ENCODE measurements at places on chromosomes 11 and 22.

DNA sequence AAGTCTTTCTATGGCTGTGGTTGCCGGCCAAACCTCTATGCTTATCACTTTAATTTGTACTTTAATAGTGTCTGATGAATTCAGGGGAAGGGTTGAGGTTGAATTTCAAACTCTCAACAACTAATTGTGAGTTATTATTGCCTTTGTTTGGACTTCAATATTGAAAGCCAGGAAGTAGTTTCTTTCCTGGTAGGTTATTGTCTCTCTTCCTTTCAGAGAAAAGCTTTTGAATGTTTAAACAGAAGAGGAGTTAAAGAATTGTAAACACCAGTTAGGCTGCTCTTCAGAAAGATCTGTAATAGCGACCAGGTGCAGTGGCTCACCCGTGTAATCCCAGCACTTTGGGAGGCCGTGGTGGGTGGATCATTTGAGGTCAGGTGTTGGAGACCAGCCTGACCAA, 22.2 kb downstream of the NNMT start:
- DNase-seq: no peak

DNA sequence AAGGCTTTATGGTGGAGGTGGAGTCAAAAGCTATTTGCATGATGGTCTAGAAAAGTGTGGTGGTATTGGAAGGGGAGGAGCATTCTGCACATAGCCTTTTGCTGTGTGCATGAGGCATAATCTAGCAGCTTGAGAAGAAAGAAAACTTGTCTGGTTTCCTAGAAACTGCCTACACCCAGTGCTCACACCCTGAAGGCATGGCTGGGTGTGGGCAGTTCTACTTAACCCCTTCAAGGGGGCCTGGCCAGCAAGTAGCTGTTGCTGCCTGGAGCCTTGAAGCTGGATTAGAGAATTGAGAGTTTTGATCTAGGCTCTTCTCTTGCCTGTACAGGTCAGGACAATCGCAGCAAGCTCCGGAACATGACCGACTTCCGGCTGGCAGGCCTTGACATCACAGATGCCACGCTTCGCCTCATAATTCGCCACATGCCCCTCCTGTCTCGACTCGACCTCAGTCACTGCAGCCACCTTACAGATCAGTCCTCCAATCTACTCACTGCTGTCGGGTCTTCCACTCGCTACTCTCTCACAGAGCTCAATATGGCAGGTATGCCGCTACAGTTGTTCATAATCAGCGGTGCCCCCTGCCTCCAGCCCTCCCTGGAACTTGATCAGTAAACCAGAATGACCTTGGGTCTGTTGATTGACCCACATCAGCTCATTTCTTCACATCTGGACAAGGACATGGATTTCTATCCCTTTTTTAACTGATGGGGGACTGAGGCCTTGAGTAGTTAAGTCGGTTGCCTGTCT, 12.2 kb upstream of the GRK2 start:
- no peak for DNase-seq

- DNase-seq: no peak
Measured at GRCh38 chr22:44357296-44357965, 44.7 kb upstream of the SHISAL1 start.

GRCh38 chr11:93972790-93973189, 48.4 kb upstream of the HEPHL1 start:
- DNase-seq: no peak

DNA sequence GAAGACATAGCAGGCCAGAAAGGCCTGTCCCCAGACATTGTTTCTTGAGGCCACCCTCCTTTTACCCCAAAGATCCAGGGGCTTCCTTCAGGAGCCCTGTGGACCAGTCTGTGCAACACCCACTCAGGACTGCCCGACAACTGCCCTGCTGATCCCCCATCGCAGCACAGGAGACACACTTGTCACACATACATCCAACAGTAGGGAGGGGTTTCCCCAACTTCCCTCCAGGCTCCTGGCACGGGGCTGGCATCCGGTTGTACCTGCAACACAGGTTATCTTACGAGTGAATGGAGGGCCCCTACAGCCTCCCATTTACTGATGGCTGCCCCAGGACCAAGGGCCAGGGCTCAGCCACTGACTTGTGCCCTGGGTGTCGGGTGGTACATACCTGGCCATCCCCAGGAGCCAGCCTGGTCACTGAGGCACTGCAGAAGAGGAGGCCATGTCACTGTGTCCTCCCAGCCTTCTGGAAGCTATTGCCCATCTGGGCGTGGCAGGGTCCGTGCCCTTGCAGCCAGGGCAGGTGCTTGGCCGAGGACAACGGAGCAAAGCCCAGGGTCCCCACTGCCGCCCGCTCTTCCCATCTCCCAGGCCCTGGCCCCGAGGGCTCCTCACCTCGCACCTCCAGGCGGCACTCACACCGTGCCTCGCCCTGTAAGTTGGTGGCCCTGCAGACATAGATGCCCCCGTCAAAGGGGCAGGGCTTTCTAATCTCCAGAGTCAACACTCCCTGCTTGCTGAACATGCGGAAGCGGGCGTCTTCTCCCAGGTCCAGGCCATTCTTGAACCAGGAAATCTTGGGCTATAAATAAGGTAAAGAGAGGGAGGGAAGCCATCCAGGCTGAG, 20.8 kb downstream of the MYBPC3 start:
- no peak for DNase-seq

DNA sequence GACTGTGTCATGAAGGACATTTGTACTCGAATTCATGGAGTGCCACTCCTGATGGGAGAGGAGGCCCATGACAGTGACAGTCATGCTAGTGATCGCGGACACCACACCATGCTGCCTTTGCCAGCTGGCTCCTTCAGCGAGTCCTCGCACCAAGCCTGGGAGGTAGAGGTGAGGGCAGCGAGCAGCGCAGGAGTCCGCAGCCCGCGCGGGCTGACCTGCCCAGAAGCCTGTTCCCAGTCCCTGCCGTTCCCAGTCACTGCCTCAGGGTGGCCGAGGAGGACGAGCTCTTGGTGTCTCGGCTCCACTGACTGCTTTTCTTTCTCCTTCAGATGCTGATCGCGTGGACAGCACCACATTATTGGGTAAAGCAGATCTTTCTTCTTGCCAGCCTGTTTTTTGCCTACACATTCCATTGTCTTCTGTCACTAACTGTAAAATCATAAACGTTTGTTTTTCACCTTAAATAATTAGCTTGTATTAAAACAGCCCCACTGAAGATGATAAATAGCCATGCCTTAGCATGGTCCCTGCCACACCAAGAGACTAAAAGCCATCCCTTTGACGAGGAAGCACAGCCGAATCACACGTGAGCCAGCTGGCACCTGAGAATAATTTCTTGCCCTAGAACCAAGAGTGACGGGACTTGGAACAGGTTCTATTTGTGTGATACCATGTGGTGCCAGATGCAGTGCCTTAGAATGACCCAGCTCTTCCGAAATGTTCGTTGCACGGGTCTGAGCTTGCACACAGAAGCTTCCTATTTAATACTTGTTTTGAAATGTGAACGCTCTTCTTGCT, 25.5 kb downstream of the FAM118A start:
- DNase-seq: no peak

- DNase-seq: no peak
Measured at GRCh38 chr11:46900091-46900746, 18.1 kb downstream of the LRP4 start.

GRCh38 chr11:10267821-10268220, 26.2 kb downstream of the SBF2 start:
- no peak for DNase-seq

DNA sequence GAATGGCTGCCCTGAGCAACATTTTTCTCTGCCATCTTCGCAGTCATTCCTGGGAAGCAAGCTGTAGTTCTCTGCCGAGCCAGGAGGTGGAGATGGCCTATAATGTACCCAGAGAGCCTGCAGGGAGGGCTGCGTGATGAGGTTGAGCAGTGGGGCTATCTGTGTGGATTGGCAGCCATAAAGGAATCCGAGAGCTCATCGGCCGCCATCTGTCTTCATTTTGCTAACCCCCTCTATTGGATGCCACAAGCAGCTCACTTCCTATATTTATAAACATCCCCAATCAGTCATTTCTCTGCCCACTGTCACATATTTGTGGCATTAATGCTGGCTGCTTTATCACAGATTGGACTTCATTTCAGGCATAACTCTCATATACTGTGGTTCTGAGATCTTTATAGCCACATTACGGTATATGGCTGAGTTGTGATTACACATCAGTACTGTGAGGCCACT, 209.5 kb downstream of the NTM start:
- no peak for DNase-seq

- DNase-seq: no peak
Measured at GRCh38 chr11:110432713-110433392, 3.1 kb downstream of the FDX1 start.

Data from stimulated activated CD8-positive, alpha-beta memory T cell treated with anti-CD3 and anti-CD28 coated beads, Interleukin-7, amount 100 ng/mL, for 1 hour (primary cell).